ENCODE measurements at places on chromosomes 13 and 19.

- DNase-seq = no peak
Observed at GRCh38 chr19:16445238-16446107, 26.3 kb downstream of the EPS15L1 start.

- no peak for DNase-seq
Observed at GRCh38 chr13:77502104-77502720, 33.3 kb upstream of the SCEL start.

GRCh38 chr19:16368385-16369305 lies 44.0 kb downstream of the KLF2 start:
- DNase-seq = no peak

DNA sequence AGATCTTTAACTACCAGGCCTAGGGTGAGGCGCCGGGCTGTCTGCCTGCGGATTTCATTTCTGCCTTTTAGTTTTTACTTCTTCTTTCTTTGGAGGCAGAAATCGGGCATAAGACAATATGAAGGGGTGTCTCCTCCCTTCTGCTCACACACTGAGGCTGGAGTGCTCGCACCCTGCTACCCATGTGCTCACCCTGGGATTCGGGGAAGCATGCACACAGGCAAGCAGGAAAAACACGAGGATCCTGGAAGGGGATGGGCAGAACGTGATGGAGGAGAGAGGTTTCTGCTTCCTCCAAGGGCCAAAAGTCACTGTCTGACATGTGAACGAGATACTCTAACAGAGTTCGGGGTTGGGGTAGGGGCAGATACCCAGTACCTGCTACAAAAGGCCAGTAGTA lies 28.4 kb downstream of the ZNF823 start:
- DNase-seq = no peak

- DNase-seq = no peak
Observed at GRCh38 chr13:113748101-113748861, 10.7 kb upstream of the TMEM255B start.

DNA sequence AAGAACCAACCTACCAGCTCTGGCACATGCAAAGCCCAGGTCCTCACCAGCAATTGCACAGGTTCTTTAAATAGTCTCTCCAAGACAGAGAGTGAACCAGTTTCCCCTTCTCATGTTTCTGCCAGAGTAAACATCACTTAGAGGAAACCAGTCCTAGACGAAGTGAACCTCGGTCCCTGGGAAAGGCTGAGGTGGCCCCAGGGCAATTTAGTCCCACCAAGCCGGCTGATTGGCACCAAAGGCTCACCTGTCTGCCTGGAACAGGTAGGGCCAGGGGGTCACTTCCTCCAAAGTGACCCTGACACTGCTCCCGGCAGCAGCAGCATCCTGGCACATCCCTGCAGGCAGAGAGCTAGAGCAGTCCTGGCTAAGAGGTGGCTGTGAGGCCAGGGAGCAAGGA lies 122.9 kb upstream of the ZNF507 start:
- DNase-seq = no peak

GRCh38 chr19:44741258-44741731 lies 7.2 kb upstream of the BCL3 start:
- DNase-seq = no peak

- DNase-seq = no peak
Observed at GRCh38 chr13:21673789-21674489, 3.1 kb downstream of the FGF9 start.

DNA sequence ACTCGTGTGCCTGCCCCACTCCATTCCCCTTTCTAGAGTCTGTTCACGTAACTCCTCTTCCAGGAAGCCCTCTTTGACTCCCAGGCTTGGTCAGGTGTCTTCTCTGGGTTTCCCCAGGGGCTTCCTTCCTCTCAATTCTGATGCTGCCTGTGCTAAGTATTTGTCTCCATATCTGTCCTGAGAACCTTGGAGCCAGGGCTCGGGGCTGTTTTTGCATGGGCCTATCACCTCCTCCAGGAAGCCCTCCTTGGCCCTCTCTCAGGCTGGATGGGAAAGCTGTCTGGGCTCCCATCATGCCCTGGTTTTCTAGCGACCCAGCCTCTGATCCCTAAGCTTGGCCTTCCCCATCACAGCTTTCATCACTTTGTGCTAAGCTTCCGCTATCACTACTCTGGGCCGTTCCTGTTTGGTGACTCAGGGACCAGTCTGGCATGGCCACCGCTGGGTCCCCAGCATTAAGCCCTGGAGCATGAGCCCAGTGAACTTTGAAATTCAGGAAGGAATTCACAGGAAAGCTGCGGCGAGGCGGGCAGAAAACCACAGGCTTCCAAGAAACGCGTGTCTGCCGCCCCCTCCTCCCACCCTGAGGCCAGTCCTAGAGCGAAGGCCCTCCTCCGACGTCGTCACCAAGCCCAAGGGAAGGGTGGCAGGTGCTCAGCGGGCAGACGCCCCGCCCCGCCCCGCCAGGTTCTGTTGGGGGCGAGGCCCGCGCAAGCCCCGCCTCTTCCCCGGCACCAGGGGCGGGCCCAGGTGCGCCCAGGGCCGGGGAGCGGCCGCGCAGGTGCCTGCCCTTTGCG lies 486 bp upstream of the SPINT2 start:
- no peak for DNase-seq

DNA sequence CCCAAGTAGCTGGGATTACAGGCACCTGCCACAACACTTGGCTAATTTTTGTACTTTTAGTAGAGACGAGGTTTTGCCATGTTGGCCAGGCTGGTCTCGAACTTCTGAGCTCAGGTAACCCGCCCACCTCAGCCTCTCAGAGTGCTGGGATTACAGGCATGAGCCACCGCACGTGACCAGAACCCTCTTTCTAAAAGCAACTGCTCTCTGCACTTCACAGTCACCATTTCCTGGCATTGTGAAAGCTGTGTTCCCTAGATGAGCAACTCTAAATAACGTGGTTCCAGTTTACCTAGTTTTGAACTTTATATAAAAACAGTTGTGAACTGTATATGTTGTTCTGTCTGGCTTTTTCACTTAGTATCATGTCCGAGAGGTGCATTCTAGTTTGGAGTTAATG lies 152.9 kb downstream of the SIPA1L3 start:
- no peak for DNase-seq

DNA sequence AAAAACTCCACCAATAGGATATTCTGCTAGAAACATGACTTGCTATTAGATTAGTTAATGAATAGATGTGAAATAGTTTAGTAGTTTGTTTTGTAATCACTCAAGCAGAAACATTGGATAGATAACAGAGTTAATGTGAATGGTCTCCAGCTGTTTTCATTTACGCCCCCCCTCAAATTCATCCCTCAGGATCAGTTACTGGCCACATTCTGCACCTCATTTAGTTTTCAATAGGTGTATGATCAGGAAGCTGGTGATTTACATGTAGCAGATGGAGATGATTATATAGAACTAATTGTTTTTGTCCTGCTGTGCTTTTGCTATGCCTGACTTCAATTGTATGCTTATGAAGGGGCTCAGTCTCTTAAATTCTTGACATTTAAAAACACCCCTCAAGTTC lies 759.0 kb downstream of the SLITRK6 start:
- no peak for DNase-seq

DNA sequence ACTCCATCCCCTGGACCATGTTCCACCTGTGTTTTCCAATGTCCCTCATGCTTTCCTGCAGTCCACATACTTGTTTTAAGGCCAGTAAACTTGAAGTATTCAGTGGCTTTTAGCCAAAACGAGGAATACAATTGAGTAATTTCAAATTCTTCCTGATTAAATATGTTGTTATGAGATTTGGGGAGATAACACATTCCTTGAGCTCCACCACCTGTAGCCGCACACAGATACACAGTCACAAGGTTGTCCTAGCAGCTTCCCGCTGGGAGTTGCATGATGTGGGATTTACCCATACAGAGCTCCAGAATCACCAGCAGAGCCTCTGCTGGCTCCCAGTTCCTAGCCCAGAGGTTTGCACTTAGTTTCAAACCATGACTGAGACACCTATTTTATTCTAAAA lies 53.6 kb upstream of the FRY start:
- no peak for DNase-seq

GRCh38 chr19:14061081-14061749 lies 661 bp downstream of the PALM3 start:
- DNase-seq = no peak

DNA sequence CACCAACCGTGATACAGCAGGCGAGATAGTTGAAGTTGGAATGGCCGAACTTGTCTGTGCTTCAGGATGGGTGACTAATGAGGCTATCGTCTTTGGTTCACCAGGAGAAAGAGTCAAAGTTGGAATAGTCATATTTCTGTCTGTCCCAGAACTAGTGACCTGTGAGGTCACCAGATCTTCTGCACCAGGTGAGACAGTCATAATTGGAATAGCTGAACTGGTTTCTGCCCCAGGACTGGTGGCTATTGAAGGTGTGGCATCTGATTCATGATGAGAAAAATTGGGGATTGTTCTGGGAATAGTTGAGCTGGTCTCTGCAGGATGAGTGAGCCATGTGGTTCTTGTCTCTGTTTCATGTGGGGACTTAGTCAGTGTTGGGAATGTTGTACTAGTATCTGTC lies 71.6 kb downstream of the MUC16 start:
- DNase-seq = no peak

DNA sequence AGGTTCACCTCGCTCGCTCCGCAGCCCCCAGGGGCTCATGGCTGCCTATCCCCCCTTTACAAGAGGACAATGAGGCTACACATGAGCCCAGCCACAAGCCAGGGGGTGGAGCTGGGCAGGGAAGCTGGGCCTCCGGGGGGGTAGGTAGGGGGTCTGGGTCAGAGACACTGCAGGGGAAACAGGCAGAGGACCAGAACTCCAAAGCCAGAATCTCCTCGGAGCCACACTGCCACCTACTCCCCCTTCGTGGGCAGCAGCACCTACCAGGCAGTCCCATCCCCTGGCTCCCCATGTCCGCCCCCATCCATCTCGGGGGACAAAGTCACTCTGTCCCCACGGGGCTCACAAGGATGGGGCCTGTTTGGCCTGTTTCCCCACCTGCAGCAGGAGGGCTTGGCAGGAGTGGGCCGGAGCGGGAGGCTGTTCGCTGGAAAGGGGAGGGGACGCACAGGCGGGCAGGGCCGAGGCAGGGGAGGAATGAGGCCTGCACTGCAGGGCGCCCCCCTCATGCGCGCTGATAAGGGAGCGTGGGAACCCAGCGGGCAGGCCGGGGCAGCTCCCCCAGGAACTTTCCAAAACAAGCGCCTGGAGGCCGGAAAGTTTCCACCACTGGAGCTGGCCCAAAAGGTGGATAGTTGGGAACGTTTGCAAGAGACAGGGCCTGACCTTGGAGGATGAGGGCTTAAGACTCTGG lies 545 bp upstream of the ISYNA1 start:
- no peak for DNase-seq

DNA sequence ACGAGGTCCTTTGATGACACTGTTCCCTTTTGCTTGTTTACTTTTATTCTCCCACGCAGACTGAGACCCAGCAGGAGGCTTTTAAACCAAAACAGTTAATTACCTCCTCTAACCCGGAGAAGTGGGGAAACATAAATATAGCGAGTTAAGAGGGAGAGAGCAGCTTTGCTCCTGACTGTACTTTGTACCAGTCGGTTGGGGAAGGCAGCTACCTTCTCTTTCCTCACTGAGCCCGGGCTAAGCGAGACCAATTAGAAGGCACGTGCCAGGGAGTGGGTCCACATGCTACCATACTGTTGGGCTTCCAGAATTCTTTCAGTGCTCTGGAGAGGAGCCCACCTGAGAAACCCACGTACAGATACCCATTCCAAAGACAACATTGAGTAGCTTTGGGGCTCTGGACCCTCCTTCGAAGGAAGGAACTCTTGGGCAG lies 124.2 kb downstream of the ZIC5 start:
- no peak for DNase-seq

GRCh38 chr13:39111145-39111544 lies 72.9 kb downstream of the NHLRC3 start:
- no peak for DNase-seq

- DNase-seq = no peak
Observed at GRCh38 chr19:55220525-55220924, 8.0 kb downstream of the TMEM86B start.

GRCh38 chr13:113923376-113924063 lies 50.4 kb downstream of the C13orf46 start:
- DNase-seq = no peak

DNA sequence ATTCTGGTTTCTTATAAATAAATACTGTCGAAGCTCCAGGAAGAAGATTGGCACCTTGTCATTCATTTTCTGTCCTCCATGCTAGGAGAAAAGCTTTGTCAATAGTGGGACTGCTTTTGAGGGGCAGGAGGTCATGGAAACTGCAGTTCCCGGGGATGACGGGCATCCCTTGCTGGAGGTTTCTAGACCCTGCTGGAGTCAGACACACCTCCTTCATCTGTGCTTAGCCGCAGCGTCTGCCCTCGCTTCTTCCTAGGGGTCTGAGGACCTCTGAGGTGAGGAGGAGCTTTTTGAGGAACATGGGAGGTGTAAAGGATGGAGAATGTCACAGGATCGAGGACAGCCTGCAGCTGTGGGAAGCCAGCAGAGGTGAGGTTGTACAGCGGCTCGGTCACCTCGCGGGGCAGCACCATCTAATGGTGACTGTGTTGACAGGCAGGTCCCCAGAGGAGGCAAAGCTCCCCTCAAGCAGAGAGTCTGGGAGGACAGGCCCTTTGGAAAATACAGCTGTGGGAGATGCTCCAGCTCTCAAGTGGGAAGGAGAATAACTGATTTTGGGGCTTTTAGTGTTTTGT lies 172.7 kb upstream of the RNF113B start:
- no peak for DNase-seq

DNA sequence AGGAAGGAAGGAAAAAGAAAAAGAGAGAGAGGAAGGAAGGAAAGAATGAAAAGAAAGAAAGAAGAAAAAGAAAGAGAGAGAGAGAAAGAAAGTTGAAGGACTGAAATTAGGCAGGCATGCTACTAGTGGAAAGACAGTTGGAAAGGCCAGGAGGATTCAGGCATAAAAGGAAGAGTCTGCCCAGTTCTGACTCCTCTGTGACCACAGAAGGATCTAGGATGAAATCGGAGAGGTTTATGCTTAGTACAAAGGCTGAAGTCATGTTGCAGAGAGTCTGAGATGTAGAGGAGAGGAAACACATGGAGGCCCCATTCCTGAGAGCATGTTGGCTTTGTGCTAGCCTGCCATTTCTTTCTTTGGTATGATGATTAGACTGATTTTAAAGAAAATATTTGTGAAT lies 246.5 kb upstream of the ARGLU1 start:
- no peak for DNase-seq

GRCh38 chr19:46710687-46711086 lies 6.2 kb downstream of the PRKD2 start:
- no peak for DNase-seq

DNA sequence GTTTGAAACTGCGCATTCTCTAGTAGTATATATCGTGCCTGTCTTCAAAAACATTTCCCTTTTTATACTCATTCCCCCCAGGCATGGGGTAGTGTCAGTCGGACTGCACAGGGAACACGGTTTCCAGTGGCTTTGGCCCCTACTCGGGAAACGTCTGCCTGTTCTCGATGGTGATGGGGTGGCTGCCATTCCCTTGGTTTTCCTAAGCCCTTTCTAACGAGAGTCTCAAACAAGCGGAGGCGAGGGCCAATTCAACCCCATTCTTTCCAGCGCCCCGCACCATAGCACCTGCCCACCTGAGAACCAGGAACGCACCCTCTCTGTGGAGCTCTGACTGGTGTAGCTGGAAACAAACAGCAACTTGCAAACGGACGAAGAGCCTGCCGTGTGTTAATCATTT lies 127.6 kb downstream of the STK24 start:
- DNase-seq = no peak

- DNase-seq = peak; percentile 69
Observed at GRCh38 chr19:13398780-13399726, 107.2 kb downstream of the CACNA1A start.

- no peak for DNase-seq
Observed at GRCh38 chr19:13010038-13010991, 15.0 kb downstream of the NFIX start.

GRCh38 chr13:76854894-76855293 lies 31.3 kb downstream of the KCTD12 start:
- no peak for DNase-seq

- DNase-seq = no peak
Observed at GRCh38 chr19:3572855-3573161, at the start of gene HMG20B. TSS of gene HMG20B (plus strand) at chr19:3572944. CDS start at chr19:3573310, 366 bp downstream.
